ENCODE measurements at places on chromosomes 7 and 10.

DNA sequence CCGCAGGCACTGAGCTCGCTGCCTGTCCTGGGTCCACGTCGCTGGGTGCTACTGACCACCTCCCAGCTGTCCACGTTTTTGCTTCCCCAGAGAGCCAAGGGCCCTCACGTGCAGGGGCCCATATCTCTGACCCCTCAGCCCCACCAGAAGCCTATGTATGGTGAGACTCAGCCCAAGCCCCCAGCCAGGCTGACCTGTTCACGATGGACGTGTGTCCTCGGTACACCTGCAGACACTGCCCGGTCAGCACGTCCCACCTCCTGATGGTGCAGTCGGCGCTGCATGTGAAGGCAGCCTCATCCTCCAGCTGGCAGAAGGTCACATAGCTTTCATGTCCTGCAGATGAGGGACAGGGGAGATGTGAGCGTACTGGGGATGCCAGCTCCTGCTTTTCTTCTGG is 9.9 kb downstream of the WDR86 start:
- no peak for DNase-seq

DNA sequence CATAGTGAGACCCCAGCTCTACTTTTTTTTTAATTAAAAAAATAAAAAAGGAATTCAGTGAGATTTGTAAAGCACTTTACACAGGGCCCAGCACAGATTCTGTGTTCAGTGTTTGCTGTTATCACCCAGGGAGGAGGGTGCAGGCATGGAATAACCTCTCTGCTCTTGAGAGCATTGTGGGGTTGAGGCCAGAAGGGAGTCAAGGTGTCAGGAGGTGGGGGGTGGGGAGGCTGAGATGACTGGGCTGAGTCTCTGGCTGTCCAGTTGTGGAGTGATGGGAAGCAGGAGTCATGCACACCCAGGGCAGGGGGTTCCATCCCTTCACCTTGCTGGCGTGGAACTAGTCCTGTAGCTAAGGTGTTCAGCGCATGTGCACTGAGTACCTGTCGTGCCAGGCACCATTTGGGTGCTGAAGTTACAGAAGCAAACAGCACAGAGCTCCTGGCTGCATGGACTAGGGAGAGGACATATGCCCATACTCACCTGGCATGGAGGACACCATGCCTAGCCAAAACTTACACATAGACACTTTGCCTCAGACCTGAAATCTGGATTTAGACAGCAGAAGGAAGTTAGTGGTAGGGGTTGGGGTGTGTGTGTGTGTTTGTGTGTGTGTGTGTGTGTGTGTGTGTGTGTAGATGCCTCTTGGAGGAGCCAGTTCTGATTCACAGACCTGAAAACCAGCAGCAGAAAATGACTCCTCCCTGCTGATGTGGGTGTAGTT is 69.2 kb upstream of the LRRC4 start:
- no peak for DNase-seq

GRCh38 chr7:110564246-110564645 is 526.7 kb upstream of the LRRN3 start:
- DNase-seq = no peak

GRCh38 chr7:117800406-117800805 is 72.8 kb downstream of the CTTNBP2 start:
- no peak for DNase-seq

DNA sequence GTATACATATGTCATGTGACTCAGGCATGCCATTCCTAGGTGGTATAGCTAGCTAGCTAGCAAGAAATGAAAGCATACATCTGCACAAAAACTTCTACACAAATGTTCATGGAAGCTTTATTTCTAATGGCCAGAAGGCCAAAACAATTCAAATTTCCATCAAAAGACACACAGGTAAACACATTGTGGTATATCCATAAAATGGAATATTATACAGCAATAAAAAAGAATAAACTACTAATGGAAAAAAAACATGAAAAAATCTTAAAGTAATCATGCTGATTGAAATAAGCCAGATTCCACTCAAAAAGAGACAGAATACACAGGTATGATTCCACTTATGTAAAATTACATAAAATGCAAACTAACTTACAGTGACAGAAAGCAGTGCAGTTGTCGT is 154.3 kb downstream of the MACC1 start:
- DNase-seq = no peak

DNA sequence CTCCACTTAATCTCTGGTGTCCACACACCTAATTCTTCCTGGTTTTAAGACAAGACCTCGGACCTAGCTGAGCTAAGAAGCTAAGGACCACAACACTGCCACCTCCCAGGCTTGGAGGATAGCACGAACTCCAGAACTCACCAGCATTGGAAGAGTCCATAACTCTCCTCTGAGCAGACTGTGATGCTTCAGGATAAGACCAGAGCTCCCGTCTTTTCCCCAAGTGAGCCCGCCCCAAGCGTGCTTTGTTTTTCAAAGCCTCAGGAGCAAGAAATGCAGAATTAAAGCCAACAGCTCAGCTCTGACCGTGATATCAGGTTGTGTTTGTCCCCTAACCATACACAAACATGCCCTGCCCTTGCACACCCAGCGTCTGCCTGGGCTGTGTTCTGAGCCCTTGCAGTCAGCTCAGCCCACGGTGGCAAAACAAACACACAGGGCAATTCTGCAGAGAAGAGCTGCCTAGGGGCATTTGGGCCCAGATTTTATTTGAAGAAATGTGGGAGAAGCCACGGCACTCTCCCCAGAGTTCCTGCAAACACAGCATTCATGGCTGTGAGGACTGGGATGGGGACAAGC is 145.4 kb downstream of the WDR11 start:
- DNase-seq = no peak

- DNase-seq = no peak
Measured at GRCh38 chr7:5693529-5693928, 87.9 kb downstream of the RNF216 start.

DNA sequence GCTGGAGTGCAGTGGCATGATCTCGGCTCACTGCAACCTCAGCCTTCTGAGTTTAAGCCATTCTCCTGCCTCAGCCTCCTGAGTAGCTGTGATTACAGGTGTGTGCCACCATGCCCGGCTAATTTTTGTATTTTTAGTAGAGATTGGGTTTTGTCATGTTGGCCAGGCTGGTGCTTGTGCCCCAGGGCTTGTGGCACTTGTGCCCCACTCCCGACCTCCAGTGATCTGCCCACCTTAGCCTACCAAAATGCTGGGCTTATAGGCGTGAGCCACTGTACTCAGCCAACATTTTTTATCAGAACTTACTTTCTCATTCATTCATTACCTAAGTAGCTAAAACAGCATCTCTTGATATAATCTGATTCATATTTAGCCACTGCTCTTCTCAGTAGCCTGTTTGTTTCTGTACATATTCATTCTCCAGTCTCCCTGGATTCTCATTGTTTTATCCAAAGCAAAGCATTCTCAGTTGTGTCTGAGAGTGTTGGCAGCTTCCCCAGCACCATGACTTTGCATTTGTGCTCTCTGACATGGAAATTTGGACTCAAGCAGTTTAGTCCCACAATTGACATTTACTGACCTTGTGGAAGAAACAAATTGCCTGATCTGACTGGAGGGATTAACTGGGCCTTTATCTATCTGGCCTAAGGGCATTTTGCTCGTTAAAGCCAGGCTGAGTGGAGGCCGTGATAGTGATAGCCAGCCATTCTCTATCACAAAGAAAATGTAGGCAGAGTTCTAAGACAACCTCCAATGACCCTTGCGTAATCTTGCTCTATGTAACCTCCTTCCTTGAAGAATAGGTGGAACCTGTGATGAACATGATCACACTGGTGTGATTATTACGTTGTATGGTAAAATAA is 44.9 kb downstream of the AKR1B15 start:
- DNase-seq = no peak

GRCh38 chr10:59018977-59019376 is 157.5 kb upstream of the PHYHIPL start:
- DNase-seq = no peak

- DNase-seq = no peak
Measured at GRCh38 chr10:12984165-12984747, 17.3 kb downstream of the CCDC3 start.

GRCh38 chr7:140605337-140605736 is 35.3 kb downstream of the DENND2A start:
- no peak for DNase-seq

GRCh38 chr7:55081472-55082227 is 62.8 kb downstream of the EGFR start:
- DNase-seq = no peak

- DNase-seq = no peak
Measured at GRCh38 chr10:87733081-87733480, 73.4 kb downstream of the PAPSS2 start.

DNA sequence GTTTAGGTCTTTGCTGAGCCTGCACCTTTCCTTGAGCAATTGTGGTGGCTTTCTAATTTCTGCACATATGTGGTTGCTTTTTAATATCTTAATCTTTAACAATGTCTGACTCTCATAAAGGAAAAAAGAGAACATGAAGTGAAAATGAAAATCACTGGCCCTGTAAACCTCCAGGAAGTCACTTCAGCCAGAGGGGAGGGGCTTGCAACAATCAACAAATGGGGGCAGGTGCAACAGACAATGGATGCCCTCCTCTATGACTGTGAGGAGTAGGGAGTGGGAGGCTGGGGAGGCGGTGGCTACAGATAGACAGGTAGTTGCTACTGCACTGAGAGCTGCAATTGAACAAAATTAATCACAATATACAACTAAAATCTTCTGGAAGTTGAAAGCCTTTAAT is 1377.4 kb downstream of the XPNPEP1 start:
- DNase-seq = no peak

GRCh38 chr7:110051372-110051771 is 1039.6 kb upstream of the LRRN3 start:
- DNase-seq = no peak

GRCh38 chr7:26861050-26861449 is 3.3 kb downstream of the SKAP2 start:
- no peak for DNase-seq

DNA sequence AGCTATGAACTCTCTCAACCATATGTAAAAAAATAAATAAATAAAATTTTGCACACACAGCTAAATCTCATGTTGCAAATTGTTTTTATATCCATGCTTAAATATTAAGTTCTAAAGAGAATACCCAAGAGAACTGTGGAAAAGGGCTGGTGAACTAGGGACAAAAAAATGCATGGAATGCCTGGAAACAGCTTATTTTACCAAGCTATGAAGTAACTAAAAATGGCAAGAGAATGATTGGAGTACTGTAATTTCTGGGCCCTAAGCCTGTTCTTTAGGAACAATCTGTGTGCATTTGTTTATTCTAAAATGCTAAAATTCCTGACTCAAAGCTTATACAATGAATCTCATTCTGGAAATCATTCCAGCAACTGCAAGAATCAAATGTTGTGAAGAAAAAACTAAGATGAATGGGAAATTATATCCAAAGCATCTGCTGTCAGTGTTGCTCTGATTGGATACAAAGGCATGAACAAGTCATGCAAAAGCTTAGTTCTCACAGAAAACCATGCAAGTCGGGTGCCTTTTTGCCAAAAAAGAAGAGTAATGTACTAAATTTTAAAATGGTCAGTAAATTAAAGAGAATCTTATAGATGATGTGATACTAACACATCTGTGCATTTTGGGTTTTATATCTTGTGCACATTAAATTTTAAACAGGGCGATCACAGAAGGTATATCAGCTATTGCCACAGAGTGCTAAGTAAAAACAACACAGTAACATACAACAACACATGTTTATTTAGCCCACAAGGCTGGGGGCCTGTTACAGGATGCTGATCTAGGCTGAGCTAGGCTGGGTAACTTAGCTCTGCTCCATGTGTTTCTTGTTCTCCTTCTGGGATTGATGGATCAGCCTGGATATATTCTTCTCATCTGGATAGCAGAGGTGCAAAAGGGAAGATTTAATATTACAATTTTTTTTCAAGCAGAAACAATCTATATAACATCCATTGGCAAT is 453.5 kb upstream of the SEMA3A start:
- no peak for DNase-seq

- DNase-seq = no peak
Measured at GRCh38 chr7:120402079-120402767, 129.2 kb downstream of the KCND2 start.

- DNase-seq = no peak
Measured at GRCh38 chr7:99003419-99003818, 125.1 kb downstream of the TRRAP start.

DNA sequence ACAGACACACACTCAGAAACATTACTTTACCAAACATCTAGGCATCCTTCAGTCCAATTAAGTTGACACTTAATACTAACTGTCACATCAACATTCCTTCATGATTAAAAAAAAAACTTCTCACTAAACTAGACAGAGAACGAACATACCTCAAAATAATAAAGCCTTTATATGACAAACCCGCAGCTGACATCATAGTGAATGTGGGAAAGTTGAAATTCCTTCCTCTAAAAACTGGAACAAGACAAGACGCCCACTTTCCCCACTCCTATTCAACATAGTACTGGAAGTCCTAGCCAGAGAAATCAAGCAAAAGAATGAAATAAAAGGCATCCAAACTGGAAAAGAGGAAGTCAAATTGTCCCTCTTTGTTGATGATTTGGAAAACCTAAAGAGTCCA is 96.9 kb upstream of the PPP1R9A start:
- no peak for DNase-seq

GRCh38 chr7:1360521-1360971 is 98.7 kb downstream of the MICALL2 start:
- DNase-seq = no peak

DNA sequence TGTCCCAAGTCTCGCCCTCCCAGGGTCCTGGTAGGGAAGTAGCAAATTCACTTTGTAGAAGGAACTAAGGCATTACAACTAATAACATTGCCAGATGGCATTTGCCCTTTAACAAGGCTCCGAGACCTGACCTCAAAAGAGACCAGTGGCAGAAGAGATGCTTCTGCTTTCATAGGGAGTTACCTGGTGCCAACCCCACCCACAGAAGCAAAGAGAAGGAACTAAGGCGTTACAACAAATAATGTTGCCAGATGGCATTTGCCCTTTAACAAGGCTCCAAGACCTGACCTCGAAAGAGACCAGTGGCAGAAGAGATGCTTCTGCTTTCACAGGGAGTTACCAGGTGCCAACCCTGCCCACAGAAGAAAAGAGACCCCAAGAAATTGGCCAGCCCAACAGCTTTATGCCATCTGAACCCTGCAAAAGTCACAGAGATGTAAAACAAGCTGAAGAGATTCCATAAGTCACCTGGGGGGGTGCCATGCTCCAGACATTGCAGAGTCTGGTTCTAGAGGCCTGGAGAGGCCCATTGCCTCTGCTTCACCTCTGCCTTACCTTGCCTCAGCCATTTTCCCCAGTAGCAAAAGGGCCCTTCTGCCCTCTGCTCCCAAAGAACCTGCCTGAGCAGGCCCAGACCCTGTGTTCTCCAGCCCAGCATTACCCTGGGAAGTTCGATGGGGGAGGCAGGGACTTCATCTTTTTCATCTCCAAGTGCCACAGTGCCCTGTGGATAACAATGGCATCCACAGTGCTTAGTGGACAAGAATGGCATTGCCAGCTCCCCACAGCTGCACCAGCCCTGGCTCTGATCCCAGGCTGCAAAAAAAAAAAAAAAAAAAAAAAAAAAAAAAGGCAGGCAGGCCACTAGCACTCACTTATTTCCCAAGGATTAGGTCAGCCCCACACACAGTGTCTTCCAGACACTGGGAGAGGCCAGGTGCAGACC is 179.5 kb upstream of the PLXNA4 start:
- DNase-seq = no peak

- DNase-seq = no peak
Measured at GRCh38 chr10:124197371-124198124, 104.2 kb upstream of the CHST15 start.

- no peak for DNase-seq
Measured at GRCh38 chr7:53609185-53609584, 573.8 kb downstream of the POM121L12 start.

Data from NCI-H1417 treated with DMSO at 0.1 percent for 48 hours (cell line).